Fibroblast of the conjunctiva (primary cell): ENCODE measurements at places on chromosomes 13 and 19.

DNA sequence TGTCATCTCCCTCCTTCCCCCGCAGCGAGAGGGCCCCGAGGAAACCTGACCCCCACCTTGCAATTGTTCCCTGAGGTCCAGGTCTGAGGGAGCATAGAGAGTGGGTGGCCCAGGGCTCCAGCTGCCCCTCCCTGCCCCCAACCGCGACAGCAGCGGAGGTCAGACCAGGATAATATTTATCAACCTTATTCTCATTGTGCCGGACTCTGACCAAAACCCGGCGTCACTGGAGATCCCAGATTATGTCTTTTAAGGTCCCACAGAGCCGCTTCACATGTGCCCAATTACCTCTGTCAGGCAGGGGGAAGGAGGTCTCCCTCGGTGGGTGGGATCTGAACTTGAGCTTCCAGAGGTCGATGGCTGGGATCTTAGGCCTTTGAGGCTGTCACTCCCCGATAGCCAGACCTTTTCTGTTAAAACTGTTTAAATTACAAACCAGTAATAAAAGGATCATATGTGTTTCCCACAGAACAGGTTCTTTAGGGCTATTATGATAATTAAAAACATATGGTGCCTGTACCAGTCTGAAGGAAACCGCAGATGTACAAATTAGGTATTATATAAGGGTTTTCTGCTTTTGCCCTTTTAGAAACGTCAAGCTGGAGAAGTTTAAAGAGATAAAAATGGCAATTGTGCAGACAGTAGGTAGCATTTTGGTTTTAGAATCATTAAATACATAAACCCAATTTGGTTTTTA is 195.5 kb downstream of the ZNF536 start:
- DNase-seq: no peak

DNA sequence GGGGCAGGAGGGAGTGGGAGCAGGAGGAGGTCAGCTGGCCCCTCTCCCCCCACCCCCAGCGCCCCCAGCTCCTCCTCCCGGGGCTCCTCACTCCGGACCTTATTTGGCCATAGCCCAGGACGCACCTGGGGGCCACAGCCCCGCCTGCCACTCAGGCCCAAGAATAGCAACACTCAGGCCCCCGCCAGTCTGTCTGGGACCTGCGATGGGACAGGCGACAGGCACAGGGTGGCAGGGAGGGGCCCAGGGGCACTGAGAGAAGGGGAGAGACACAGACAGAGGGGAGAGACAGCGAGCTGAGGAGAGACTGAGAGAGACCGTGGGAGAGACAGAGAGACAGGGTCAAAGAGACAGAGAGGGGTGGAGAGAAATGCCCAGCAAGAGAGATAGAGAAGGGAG is 10.2 kb downstream of the JOSD2 start:
- no peak for DNase-seq

GRCh38 chr13:97030705-97031452 is 36.6 kb upstream of the OXGR1 start:
- DNase-seq: peak; percentile 81

GRCh38 chr19:3407556-3408516 is 41.5 kb downstream of the NFIC start:
- DNase-seq: no peak

DNA sequence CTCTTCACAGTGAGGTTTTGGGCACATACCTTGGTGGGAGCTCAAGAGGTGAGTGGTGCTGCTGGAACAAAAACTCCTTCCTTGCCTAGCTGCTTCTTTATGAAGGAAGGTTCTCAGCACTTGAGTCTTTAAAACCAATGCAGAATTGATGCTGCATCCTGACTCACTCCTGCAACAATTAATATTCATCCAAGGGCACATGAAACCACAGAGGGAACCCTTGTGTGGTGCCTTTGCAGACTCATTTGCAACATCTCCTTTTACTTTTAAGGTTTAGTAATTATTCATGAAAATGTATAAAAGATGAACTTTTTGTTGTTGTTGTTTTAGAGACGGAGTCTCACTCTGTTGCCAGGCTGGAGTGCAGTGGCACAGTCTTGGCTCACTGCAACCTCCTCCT is 30.1 kb downstream of the OPA3 start:
- DNase-seq: no peak

DNA sequence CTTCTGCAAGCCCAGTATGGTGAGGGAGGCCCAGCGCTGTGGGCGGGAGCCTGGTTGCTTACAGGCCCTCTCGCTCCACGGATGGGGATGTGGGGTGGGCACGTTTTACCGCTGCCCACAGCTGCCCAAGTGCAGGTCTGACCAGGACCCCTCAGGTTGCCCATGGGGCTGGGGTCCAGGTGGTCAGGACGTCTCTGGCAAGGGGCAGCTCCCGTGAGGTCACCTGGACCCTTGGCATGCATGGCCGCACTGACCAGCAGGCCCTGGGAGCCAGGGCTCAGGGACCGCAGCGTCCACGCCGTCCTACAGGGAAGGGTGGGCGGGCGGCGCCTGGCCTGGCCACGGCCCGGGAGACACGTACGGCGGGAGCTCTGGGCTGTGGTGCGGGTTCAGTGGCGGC is 32.8 kb downstream of the GAS6 start:
- no peak for DNase-seq

- DNase-seq: no peak
These were observed 3.5 kb upstream of the SLITRK5 start for GRCh38 chr13:87667686-87668085.
